Esophagus squamous epithelium (tissue), 5 donors: ENCODE measurements at places on chromosomes 6 and 20.

- DNase-seq = no peak
Measured at GRCh38 chr6:133553652-133554051, 312.5 kb downstream of the EYA4 start.

DNA sequence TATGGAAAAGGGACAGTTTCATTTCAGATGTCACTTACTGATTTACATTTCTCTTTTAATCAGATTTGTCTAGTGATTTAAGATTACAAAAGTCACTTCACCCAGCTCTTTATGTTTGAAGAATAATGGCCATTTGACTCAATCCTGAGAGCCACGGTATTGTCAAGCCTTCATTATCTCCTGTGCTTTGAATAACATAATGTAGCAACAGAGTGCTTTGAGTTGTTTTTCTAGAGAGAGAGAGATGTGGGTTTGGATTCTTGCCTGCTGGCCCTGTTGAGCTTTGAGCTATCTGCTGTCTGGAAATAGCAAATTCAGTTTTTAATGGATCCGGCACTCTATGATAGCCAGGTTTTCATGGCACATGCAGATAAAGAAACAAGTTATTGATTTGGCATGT is 478.4 kb upstream of the SOX4 start:
- no peak for DNase-seq

GRCh38 chr20:32483351-32484224 is 101.5 kb downstream of the NOL4L start:
- DNase-seq = no peak

DNA sequence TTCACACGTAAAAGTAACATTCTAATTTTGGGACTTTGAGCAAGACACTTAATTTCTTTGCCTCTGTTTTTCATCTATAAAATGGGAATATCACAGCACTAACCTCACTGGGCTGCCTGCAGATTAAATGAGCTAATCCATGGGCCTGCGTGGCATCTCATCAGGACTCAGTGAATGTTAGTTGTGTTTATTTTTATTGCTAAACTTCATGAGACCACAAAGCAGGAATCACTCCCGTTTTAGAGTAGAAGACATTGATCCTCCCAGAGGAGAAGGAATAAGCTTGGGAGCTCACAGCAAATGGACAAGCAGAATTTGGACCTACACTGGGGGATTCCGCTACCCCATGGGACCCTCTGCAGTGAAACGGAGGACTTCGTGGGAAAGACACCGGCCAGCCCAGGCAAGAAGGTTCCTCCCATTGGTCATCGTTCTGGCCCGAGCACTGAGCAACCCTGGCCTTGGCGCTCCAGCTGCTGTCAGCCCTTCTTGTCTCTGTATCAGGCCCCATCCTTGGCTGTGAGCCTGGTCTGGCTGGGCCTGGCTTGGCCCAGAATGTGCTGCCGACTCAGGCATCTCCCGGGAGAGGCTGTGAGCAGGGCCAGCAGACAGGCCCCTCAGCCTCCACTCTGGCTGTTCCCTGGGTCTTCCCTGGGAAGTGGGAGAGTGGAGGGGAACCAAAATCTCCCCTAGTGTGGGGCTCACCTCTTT is 79.8 kb downstream of the NFATC2 start:
- no peak for DNase-seq

DNA sequence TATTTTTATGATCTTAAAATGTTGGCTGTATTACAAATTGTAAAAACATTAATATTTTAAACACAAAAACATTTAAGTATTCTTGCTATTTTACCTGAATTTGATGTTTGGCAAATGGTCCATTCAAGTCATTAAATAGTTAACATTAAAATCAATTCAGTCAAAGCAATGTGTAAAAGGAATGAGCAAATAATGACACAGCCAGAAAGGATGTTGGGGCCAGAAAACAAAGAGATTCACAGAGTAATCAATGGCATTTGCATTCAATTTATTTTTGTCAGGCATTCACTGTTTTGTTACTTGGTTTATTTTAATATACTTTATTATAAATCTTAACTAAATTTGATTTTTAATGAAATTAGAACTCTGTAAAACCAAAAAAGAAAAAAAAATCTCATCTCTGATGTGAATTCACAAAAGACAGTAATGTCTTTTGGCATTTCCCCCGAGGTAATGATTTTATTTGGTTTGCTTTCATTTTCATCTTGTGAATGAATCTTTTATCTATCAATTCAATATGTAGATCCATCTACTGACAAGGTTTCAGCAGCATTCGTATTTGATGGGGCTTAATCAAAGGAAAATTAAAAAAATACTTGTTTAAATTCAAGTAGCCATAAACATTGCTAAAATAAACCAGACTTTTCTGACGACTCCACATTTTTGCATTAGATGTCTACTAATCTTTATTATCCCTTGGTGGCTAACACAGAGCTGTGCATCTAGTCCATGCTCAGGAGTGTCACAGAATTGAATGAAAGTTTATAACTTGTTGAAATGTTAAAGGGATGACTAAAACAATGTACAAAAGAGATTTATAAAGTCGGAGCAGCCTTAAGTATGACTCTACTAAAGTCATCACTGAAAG is 866.7 kb upstream of the GJE1 start:
- DNase-seq = no peak

DNA sequence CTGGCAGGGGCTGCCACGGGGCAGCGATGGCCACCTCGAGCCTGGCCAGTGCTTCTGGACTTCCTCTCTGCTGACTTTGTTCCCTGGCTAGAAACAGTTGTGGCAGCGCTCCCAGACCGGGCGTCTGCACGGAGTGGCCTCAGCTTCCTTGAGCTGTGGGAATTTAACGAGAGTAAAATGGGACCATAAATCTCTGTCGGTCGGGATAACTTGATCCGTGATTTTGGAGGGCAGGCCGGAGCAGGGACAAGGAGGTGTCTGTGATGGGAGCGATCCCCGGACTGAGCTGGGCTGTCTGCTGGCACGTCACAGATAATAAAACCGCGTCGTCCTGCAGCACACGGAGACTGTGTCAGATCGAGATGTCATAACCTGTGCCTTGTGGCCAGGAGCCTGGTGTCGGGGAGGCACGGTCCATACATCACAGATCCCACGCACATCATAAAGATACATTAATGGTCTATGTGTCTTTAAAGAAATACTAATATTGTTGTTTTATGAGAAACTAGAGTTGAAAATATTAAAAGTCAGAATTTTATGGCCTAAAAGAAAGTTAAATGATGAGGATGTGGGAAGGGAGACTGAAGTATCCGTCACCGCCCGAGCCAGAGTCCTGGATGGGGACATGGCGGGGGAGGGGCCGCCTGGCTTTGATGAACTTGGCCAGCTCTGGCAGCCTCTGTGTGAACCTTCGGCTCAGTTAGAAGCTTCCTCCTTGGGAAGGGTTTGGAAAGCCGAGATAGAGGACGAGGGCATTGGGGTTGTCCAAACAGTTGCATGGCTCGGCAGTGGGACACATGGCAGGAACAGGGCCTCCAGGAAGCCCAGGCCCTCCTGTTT is 6.5 kb upstream of the RBBP8NL start:
- no peak for DNase-seq

DNA sequence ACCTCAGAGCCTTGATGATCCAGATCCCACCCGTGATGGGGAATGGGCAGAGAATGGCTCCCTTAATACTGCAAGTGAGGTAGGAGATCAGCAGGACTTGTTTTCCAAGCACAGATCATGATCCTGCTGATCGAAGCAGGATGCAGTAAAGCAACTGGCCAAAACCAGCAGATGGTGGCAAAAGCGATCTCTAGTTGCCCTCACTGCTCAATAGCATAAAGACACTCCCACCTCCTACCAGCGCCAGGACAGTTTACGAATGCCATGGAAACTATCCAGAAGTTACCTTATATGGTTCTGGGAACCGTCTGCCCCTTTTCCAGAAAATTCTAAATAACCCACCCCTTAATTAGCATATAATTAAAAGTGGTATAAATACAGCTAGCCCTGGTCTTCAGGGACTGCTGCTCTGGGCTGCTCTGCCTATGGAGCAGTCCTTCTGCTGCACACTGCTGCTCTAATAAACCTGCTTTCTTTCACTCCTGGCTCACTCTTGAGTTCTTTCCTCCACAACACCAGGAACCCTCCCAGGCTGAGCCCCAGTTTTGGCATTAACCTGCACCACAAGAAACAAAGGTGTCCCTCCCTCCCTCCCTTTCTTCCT is 415.8 kb downstream of the PREX1 start:
- no peak for DNase-seq

DNA sequence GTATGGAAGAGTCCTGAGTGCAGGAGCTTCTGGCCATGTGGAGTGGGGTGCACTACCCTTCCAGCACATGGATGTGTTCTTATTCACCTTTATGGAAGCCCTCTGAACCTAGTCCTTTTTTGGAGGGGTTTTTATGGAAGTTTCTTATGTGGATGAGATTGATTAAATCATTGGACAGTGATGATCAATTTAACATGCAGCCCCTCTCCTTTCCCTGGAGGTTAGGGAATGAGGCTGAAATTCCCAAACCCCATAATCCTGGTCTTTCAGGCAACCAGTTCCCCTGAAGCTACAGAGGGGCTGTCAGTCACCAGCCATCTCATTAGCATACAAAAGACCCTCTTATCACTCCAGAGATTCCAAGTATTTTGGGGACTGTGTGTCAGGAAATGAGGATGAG is 183.9 kb upstream of the MAP3K7 start:
- DNase-seq = no peak

DNA sequence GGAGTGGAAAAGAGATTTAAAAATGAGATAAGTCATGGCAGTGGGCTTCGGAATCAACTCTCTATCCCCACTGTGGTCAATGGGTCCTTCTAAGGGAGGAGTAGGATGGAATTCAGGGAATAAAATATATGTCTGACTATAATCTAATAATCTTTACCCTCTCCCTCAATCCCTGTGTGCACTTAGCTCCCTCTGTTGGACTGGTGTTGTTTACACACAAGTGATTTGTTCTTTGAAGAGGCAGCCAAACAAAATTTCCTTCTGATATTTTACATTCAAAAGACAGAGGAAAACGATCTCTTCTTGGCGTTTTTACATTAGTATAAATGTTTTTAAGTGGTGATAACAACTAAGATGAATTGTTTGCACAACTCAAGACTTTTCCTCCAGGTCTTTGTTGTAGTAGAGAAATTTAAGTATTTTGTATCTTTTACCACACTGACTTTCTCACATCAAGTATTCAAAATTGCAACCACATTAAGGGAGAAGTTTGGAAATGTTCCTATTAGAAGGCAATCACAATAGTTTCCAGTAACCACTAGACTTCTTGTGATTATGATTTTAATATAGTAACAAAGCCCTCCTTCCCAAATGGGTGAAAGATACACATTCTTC is 317.8 kb downstream of the CENPW start:
- DNase-seq = no peak

DNA sequence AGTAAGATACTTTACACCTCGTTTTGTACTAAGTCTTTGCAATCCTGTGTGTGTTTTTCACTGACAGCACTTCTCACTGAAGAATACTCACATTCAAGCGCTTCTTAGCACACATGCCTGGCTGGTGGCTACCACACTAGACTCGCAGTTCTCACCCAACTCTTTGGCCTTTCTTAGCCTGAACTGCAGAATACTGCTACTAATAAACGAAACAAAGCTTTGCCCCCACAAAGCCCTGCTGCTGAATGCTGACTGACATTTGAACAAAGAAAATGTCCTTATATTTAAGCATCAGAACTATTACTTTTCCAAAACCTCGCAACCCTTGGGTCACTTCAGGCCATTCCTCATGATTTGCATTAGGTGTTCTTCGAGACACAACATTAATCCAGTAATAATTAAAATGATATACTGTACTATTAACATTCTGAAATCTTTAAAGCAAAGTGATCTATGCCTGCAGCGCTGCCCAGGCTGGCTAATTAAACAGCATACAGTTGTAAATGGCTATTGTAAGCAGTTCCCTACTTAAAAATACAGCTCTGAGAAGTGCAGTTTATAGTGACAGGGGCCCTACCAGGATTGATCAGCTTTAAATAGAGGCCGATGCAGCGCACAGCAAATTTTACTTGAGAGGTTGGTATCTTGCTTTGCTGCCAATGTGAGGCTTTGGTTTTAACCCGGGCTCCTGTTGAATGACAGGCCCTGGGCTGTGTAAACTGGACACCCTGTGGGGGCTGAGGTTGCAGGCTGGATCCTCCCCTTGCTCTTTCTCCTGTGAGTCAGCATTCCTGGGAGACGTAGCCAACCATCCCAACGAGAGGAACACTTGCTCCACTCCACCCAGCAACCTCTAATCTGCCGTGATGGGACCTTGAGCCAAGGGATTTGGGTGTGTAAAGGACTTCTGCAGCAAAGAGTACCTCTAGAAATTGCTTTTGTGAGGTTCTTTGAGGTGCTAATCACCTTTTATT is 899.0 kb downstream of the TFAP2A start:
- no peak for DNase-seq
